ENCODE measurements at places on chromosomes 6 and 20. TPM values are rescaled to one million over a fixed set of nuclear protein-coding genes. Genes with fewer than 3 reads are reported as not detected.

The TSBP1 gene
- total RNA-seq, result not detected

The RAB23 gene
- total RNA-seq, result 7.0 TPM

The PAX1 gene
- not detected for total RNA-seq

The OR12D2 gene
- total RNA-seq, result not detected

The COL21A1 gene
- total RNA-seq, result 0.81 TPM

The FAM110A gene
- total RNA-seq, result 10.5 TPM

The NR2E1 gene
- 0.09 TPM for total RNA-seq

The LRRN4 gene
- total RNA-seq, result not detected

The PTPRA gene
- 38.6 TPM for total RNA-seq

The PPP1R16B gene
- 0.14 TPM for total RNA-seq

The METTL24 gene
- total RNA-seq, result not detected

The PRSS35 gene
- total RNA-seq, result not detected

The PTGIS gene
- not detected for total RNA-seq

The HSPA1L gene
- 2.1 TPM for total RNA-seq

The OR12D3 gene
- total RNA-seq, result not detected

All from A549 treated with CpdA at 1 μM for 4 hours (cell line).